Activated T-helper 9 cell treated with anti-CD3 and anti-CD28 coated beads, Interleukin-2, amount 50 U/mL, for 16 hours (primary cell): ENCODE measurements at places on chromosomes 4 and X.

GRCh38 chr4:16250661-16251365 lies 24.5 kb upstream of the TAPT1 start:
- no peak for DNase-seq

- DNase-seq, result no peak
These were observed 7.5 kb upstream of the PDLIM3 start for GRCh38 chr4:185542626-185543315.

DNA sequence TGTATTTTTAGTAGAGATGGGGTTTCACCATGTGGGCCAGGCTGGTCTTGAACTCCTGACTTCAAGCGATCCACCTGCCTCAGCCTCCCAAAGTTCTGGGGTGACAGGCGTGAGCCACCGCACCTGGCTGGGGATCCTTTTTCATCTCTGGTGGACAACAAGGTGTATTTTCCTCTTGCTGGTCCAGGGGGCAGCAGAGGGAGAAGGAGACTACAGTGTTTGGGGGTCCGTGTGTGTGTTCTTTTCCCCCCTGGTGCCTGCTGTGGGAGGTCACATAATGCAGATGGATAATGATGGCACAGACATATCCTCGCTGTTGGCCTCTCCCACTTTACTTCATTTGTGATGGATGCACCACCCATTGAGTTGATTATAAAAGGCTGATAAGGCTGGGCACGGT lies 39.0 kb upstream of the CD99 start:
- DNase-seq, result no peak

DNA sequence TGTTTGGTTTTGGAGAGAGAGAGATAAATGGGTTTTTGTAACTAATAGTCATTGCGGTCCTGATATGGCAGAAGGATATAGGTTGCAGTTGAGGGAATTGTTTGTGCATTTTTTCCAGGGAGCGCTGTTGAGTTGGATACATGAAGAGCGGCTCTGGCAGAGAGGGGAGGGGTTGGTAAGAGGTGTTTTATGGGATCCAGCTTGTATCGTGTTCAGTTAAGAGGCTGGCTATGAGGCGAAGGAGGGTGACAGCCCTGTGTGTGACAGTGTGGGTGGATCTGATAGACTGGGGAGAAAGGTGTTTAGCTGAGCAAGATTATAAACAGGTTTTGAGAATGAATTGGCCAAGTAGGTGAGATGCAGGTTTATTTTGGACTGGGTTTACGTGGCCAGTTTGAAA lies 1.5 kb downstream of the SPANXN4 start:
- DNase-seq, result no peak

DNA sequence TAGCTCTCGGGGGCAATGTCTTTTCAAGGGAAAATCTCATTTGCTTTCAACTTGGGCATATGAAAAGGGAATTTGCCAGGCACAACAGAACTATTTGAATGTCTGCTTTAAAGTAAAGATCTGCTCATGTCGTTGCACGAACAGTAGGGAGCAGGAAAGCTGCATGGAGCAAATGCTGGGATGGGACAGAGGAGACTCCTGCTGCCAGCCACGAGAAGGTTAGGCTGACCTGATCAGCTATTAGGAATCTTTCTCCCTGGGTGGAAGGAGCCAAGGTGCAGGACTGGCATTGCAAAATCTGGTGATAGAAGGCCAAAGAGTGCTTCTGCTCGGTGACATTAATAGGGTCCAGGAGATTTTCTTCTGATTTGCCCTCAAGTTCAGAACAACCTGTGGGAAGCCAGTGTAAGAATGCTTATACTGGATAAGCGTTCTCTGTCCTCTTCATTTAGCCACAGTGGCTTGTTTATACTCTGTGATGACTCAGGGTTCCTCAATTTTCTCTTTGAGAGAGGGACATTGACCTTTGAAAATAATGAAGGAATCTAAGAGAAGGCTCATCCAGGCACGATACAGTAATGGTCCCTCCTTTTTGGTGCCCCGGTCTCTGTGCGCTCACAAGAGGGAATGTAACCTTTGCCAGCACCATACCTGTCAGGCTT lies 22.9 kb downstream of the FHL1 start:
- no peak for DNase-seq

- no peak for DNase-seq
These were observed 116.7 kb downstream of the HMX1 start for GRCh38 chr4:8754634-8755589.

- no peak for DNase-seq
These were observed at the start of gene XAGE5 for GRCh38 chrX:52811065-52811625. TSS of gene XAGE5 (plus strand) at chrX:52811287. CDS start at chrX:52812567, 1,280 bp downstream.
